ENCODE measurements at places on chromosomes 1 and 21. TPM values are rescaled to one million over a fixed set of nuclear protein-coding genes. Genes with fewer than 3 reads are reported as not detected.

- no peak overlapping the region for H3K4me3 ChIP-seq
- no peak overlapping the region for H3K27ac ChIP-seq
- no peaks in the 10 kb centered on the region for H3K4me1 ChIP-seq
These were observed 126.1 kb downstream of the DENND1B start for GRCh38 chr1:197649188-197649587.

DNA sequence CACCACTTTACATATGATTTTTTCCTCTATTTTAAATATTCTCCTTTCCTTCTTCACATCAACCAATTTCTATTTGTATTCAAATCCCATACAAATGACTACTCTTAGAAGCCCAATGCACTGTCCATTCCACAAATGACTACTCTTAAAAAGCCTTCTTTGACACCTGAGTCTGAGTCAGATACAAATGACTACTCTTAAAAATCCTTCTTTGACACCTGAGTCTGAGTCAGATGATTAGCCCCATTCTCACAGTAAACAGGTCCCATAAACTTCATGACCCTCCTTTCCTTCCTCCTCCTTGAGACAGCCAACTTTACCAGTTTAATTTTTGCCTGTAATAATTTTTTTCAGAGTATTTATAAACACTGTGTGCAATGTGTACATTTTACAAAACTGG is 231.3 kb upstream of the USP25 start:
- H3K4me1 ChIP-seq: no peaks in the 10 kb centered on the region
- no peak overlapping the region for H3K4me3 ChIP-seq
- no peaks in the 10 kb centered on the region for H3K36me3 ChIP-seq
- no peak for DNase-seq
- no peak overlapping the region for H3K27ac ChIP-seq
- H3K27me3 ChIP-seq: peaks cover 5% of the 10 kb centered on the region

DNA sequence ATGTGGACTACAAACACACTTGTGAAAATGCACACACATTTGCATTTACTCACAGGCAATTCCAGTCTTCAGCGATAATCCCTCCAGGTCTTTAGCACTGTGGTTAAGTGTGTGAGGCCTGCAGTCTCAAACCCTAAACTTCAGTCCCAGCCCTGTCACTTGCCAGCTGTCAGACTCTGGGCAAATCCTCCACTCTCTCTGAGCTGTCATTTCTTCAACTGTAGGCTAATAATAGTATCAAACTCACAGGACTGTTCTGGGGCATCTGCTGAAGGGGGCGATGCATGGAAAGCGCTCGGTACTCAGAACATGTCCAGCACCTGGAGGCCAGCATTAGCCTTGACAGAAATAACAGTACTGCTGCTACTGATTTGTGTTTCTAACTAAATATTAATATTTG is 48.2 kb downstream of the NEK2 start:
- no peak overlapping the region for H3K27ac ChIP-seq
- no peak overlapping the region for H3K4me3 ChIP-seq
- no peak for DNase-seq
- H3K36me3 ChIP-seq: no peaks in the 10 kb centered on the region
- H3K27me3 ChIP-seq: no peaks in the 10 kb centered on the region
- H3K4me1 ChIP-seq: peaks cover 29% of the 10 kb centered on the region

TEX38 gene
- total RNA-seq: not detected

TMEM82 gene
- not detected for total RNA-seq

DNA sequence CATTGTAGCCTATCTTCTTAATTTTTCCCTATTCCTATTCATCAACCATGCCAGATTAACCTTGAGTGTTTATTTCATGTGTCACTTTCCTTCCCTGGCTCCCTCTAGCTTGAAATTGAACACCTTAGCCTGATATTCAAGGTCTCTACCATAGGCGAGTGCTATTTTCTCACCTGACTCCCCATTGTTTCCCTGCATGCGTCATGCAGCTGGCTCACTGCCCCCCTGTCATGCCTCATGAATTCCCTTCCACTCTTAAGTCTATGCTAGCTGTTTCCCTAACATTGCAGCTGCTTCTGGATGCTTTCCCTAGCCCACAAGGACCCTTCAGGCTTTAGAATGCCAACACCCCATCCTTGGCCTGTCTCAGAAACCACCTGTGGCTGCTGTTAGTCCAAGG is 56.7 kb upstream of the CD1D start:
- no peak overlapping the region for H3K4me3 ChIP-seq
- no peaks in the 10 kb centered on the region for H3K36me3 ChIP-seq
- DNase-seq: no peak
- no peak overlapping the region for H3K27ac ChIP-seq
- H3K4me1 ChIP-seq: no peaks in the 10 kb centered on the region
- peaks cover 15% of the 10 kb centered on the region for H3K27me3 ChIP-seq

GJA9 gene
- total RNA-seq: not detected

- peaks cover 5% of the 10 kb centered on the region for H3K4me1 ChIP-seq
- peak; percentile 53 for DNase-seq
- no peaks in the 10 kb centered on the region for H3K36me3 ChIP-seq
- no peak overlapping the region for H3K4me3 ChIP-seq
- peaks cover 13% of the 10 kb centered on the region for H3K27me3 ChIP-seq
These were observed 4.7 kb downstream of the SLC1A7 start for GRCh38 chr1:53137729-53138128.

APCS gene
- 0.29 TPM for total RNA-seq

- H3K4me3 ChIP-seq: no peak overlapping the region
- no peak for DNase-seq
- H3K4me1 ChIP-seq: peaks cover 7% of the 10 kb centered on the region
- no peaks in the 10 kb centered on the region for H3K27me3 ChIP-seq
These were observed 17.1 kb upstream of the XPR1 start for GRCh38 chr1:180614730-180615129.

DNA sequence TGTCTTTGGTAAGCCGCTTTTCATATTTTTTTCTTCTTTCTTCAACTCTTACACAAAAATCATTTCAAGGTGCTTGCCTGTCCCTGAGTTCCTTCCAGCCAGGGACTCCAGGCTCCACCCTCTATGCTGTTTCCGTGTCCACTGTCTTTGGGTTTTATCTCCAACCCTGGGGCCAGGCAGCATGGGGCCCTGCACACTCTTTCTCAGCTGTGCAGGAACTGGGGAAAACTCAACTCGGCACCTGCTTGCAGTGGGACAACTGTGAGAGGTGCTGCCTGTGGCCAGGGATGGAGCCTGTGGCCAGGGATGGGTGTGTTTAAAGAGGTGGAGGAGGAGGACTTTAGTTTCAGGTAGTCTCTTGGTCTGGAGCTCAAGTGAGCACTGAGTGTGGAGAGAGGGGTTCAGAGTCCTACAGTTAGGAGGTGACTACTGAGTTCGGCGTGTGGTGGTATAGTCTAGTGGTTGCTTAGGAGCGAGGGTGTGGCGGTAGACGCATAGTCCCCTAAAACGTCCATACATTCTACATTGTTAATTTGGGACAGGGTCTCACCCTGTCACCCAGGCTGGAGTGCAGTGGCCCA is 13.4 kb downstream of the TNFRSF8 start:
- peaks cover 48% of the 10 kb centered on the region for H3K4me1 ChIP-seq
- H3K4me3 ChIP-seq: no peak overlapping the region
- H3K27me3 ChIP-seq: no peaks in the 10 kb centered on the region
- DNase-seq: peak; percentile 83

DNA sequence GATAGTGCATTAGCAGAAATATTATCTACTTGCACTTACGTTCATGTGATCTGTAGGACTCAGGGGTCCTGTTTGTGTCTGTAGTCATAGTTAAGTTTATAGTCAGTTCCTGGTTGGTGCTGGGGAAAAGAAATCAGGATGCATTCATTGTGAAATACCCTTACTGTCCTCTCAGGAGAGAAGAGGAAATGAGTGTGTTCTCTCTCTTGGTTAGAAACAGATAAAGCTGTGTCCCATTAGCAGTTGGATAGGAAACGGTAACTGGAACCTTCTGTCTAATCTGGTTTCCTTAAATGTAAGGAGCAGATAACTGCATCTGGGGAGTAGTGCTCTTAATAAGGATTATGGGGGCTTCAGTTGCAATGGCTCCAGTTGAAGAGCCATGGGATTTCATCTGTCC is 8.9 kb downstream of the SDCCAG8 start:
- H3K27me3 ChIP-seq: no peaks in the 10 kb centered on the region
- no peaks in the 10 kb centered on the region for H3K36me3 ChIP-seq
- H3K27ac ChIP-seq: peak overlapping the region; percentile 50
- DNase-seq: no peak
- H3K4me1 ChIP-seq: peaks cover 44% of the 10 kb centered on the region

DNA sequence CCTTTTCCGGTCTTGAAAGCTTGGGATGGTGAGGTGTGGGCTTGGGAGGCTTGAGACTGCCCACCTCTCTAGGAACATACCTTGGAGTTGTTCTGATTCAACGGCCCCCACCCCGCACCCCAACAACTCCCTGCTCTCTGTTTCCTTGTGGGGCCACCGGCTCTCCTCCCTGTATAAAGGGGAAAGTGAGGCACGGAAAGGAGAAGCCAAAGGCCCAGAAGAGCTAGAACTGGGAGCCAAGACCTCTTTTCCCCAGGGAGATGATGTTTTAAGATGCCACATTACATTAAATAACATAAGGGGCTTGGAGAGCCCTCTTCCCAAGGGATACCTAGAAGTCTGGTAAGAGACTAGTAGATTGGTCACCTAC is 1.2 kb upstream of the DLGAP3 start:
- DNase-seq: no peak
- peaks cover 4% of the 10 kb centered on the region for H3K4me1 ChIP-seq
- H3K36me3 ChIP-seq: no peaks in the 10 kb centered on the region
- no peak overlapping the region for H3K27ac ChIP-seq
- no peak overlapping the region for H3K4me3 ChIP-seq

DNA sequence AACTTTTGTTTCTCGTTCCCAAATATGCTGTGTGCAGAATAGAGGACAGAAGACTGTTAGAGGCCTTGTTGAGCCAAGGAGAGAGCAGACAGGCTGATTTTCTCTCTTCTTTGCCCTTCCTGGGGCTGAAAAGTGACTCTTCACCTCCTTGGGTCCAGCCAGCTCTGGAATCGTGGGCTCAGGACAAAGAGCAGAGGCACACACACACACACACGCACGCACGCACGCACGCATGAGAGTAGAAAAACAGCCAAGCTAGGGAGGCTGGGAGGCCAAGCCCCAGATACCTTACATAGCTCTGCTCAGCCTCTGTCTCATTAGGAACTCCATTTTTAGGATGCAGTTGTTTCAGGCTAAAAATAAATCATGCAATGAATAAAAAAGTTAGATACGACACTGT is at the start of gene CASQ2:
TSS of gene CASQ2 (minus strand) at position 166 of the 400 bp plus-strand sequence. CDS start 173 bp downstream, outside the sequence.
- no peak for DNase-seq
- H3K27ac ChIP-seq: no peak within 1 kb of the TSS
- H3K27me3 ChIP-seq: peaks cover 22% of the 10 kb centered on the region
- H3K4me1 ChIP-seq: no peaks in the 10 kb centered on the region

GRCh38 chr1:61708953-61709907 is 15.7 kb downstream of the TM2D1 start:
- H3K4me1 ChIP-seq: peaks cover 17% of the 10 kb centered on the region
- no peak overlapping the region for H3K4me3 ChIP-seq
- H3K27ac ChIP-seq: peak overlapping the region; percentile 83
- H3K36me3 ChIP-seq: peaks cover 52% of the 10 kb centered on the region
- H3K27me3 ChIP-seq: no peaks in the 10 kb centered on the region
- DNase-seq: no peak

TENT5C gene
- 7.7 TPM for total RNA-seq

GRCh38 chr1:165852871-165853270 is 25.5 kb downstream of the UCK2 start:
- H3K27me3 ChIP-seq: no peaks in the 10 kb centered on the region
- H3K27ac ChIP-seq: no peak overlapping the region
- H3K4me1 ChIP-seq: peaks cover 17% of the 10 kb centered on the region
- DNase-seq: no peak
- peaks cover 5% of the 10 kb centered on the region for H3K36me3 ChIP-seq
- H3K4me3 ChIP-seq: no peak overlapping the region

MRPS21 gene
- total RNA-seq: 131 TPM

DNA sequence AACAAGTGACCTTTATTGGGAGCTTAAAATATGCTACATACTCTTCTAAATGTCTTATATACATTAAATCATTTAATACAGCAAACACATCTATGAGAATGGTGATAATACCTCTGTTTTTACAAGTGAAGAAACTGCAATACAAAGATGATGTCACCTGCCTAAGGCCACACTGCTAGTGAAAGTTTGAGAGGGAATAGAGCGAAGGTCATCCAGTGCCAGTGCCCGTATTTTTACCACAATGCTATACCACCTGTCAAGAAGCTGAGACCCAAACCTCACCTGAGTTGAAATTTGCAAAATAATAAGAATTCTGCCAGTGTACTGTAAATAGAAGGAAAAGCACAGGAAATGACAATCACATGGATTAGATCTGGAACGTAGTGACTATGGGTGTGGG is 200.4 kb upstream of the TMPRSS15 start:
- no peaks in the 10 kb centered on the region for H3K36me3 ChIP-seq
- H3K27me3 ChIP-seq: no peaks in the 10 kb centered on the region
- no peaks in the 10 kb centered on the region for H3K4me1 ChIP-seq
- no peak overlapping the region for H3K4me3 ChIP-seq

GRCh38 chr1:161511018-161511755 is 5.9 kb downstream of the FCGR2A start:
- H3K27me3 ChIP-seq: no peaks in the 10 kb centered on the region
- peaks cover 46% of the 10 kb centered on the region for H3K36me3 ChIP-seq
- H3K27ac ChIP-seq: no peak overlapping the region
- no peak overlapping the region for H3K4me3 ChIP-seq

IFI6 gene
- total RNA-seq: 3.8 TPM

GRCh38 chr1:201713086-201713810 is 115.7 kb upstream of the IPO9 start:
- peaks cover 14% of the 10 kb centered on the region for H3K4me1 ChIP-seq
- DNase-seq: peak; percentile 61
- H3K36me3 ChIP-seq: peaks cover 13% of the 10 kb centered on the region
- H3K27ac ChIP-seq: peak overlapping the region; percentile 58

GRCh38 chr1:205466595-205467220 is 10.9 kb upstream of the BLACAT1 start:
- DNase-seq: no peak
- H3K4me1 ChIP-seq: no peaks in the 10 kb centered on the region
- H3K27me3 ChIP-seq: peaks cover 39% of the 10 kb centered on the region
- H3K27ac ChIP-seq: no peak overlapping the region
- H3K4me3 ChIP-seq: no peak overlapping the region

GRCh38 chr1:26970810-26971209 is 10.5 kb upstream of the KDF1 start:
- DNase-seq: peak; percentile 48
- H3K27me3 ChIP-seq: peaks cover 30% of the 10 kb centered on the region
- H3K4me1 ChIP-seq: peaks cover 8% of the 10 kb centered on the region

RAD54L gene
- total RNA-seq: 67.0 TPM

ADAMTS5 gene
- total RNA-seq: not detected
